ENCODE measurements at places on chromosomes 4 and X.

DNA sequence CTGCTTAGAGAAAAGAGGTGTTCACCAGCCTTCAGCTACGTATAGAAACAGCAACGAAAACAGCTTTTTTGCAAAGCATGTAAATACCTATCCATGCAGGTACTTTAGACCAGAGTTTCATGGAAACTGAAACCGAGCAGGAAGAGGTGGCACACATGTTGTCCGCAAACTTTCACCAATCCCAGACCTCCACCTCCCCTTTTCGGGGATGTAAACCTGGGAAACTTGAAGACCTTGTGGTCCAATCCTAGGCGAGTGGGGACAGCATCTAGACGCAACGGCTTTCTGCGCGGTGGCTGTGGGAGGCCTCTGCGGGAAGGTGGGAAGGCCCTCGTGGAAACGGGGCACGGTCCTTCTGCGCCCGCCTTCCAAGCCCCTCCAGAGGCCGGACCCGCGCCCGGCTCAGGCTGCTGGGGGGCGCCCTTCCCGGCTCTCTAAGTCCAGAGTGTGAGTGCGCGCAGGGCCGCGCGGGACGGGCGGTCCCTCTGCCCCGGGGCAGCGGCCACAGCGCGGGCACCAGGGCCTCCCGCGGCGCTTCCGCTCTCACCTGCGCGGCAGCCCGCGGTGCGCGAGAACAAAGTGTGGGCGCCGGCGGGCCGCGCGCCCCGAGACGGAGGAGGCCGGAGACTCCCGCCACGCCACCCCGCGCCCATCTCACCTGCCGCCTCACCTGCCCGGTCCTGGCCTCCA is 830 bp upstream of the SHROOM2 start:
- DNase-seq, result no peak

DNA sequence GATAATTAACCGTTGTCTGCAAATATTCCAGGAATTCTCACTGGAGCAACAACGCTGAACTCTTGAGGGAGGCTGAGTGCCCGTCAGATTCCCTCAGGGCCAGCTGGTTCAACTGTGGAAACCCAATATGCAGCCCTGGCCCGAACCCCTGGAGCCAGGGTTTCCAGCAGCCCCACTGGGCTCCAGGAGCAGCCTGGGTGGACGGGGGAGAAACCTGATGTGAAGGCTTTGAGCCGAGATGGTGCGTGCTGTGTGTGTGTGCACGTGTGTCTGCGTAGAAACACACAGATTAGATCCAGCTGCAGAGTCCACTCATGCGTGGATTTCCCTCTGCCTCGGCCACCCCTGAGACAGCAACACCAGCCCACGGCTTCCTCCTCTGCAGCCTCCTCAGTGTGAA is 19.4 kb upstream of the SLC25A6 start:
- DNase-seq, result peak; percentile 1

DNA sequence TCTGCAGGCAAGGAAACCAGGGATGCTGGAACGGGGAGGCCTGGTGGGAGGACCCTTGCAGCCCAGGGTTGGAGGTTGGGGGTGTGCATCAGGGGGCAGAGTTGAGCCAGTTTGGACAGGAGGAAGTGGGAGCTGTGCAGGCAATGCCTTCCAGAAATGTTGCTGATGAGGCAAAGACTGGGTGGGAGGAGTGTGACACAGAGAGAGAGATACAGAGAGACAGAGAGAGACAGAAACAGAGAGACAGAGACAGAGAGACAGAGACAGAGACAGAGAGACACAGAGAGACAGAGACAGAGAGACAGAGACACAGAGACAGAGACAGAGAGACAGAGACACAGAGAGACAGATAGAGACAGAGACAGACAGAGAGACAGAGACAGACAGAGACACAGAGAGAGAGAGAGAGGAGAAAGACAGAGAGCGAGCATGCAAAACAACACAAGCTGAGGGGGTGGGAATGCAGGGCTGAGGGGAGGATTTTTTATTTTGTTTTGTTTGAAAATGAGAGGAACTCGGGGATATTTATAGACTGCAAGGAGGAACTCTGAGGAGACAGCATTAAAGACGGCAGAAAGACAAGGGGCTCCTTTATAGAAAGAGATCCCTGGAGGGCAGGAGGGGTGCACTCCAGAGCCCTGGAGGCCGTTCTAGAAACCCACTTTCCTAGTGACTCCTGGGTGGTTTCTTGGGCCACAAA is 1.9 kb upstream of the HAUS3 start:
- DNase-seq, result peak; percentile 11

GRCh38 chr4:110484029-110484428 is 8.1 kb downstream of the ENPEP start:
- DNase-seq, result no peak

DNA sequence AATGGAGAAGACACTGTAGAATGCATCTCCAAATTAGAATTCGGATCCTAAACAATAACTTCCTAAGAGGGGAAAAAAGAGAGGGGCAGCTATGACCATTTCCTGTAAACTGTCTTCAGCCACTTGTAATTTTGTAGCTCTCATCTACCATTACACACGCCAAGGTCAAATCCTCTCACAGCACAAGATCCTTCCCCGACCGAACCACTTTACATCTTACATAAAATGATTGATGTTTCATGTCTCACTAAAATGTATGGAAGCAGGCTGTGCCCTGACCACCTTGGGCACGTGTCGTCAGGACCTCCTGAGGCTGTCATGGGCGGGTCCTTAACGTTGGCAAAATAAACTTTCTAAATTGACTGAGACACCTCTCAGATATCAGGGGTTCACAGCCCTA is 24.1 kb upstream of the PBDC1 start:
- DNase-seq, result peak; percentile 52

GRCh38 chr4:37054531-37055077 is 189.9 kb upstream of the NWD2 start:
- DNase-seq, result no peak
